Activated T-cell treated with anti-CD3 and anti-CD28 coated beads, Interleukin-2, amount 50 U/mL, for 48 hours (primary cell): ENCODE measurements at places on chromosomes 5 and 9.

DNA sequence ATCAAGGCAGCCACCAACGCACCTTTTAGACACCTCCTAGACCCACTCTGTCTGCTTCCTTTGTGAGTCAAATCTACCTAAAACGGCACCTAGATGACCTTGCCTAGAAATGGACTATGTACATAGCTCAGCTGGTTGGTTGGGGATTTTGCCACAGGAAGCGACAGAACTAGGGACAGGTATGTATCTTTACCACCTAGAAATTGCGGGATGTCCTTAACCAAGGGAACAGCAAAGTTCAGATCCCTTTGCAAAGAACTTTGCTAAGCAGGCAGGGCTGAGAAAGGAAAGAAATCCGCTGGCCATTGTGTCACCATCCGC is 2.0 kb upstream of the ENC1 start:
- no peak for DNase-seq

- no peak for DNase-seq
Measured at GRCh38 chr9:109893241-109893640, 113.2 kb downstream of the PALM2AKAP2 start.

DNA sequence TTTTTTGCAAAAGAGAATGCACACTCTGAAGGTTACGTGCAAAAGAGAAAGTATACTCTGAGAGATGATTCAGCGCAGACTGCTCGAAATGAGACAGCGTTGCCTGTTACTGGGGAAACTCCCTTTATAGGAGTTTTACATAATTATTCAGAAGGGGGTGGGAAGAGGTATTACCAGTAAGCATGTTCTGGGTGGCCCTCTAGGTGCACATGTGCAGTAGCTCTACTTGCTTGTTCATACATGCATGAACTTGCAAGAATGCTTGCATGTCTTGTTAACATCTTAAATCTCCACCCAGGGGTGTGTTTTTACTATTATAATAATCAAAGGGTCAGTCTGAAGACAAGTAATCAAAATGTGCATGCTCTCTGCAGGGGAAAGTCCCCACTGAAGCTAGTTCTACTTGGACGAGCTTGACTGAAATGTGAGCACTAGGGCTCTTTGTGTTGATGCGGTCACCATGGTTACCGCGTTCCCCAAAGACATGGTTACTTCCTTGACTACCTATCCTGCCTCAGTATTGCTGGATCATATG is 75.5 kb downstream of the SGCD start:
- peak; percentile 44 for DNase-seq

DNA sequence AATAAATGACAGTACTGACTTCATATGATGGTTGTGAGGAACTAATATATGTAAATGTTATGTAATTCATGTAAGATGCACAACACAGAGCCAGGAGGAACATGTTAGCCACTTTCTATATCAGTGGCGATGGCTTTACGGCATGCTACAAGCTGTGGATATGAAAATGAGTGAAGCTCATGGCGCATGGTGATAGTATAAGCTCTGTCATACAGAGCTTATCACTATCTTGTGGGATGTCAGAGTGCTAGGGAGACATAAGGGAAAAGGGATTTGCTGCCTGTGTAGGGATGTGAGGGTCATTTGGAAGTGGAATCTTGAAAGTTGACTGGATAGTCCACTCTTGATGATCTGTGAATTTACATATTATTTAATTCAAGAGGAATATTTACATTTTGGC is 13.6 kb downstream of the CPEB4 start:
- no peak for DNase-seq

DNA sequence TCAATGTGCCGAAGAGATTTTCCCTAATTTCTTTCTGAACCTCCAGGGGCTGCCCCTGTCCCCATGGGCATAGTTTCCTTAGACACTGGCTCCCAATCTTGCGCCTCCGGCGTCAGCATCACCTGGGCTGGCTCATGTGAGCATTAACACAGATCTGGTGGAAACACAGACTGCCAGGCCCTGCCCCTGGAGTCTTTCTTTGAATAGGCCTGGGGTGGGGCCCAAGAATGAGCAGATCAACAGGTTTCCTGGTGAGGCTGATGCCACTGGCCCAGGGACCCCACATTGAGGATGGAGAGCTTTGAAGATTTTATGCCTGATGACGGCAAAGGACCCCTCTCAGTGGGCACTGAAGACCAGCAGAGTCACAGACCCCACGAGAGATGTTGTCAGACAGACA is 60.8 kb downstream of the ANKRD33B start:
- no peak for DNase-seq

- no peak for DNase-seq
Measured at GRCh38 chr5:29777373-29777772, 1416.1 kb upstream of the CDH6 start.

- peak; percentile 39 for DNase-seq
Measured at GRCh38 chr9:81686614-81687520, 2.5 kb downstream of the TLE1 start.

DNA sequence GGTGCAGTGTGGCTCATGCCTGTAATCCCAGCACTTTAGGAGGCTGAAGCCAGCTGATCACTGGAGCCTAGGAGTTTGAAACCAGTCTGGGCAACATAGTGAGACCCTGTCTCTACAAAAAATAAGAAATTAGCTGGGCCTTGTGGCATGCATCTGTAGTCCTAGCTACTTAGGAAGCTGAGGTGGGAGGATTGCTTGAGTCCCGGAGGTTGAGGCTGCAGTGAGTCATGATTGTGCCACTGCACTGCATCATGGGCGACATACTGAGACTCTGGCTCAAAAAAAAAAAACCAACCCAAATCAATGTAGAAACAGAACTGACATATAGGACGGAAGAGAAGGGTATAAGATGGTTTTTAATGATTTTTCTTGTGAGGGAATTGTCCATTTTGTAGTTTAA is 27.7 kb downstream of the G3BP1 start:
- no peak for DNase-seq

- DNase-seq: no peak
Measured at GRCh38 chr5:102802708-102803458, 47.8 kb downstream of the PAM start.

DNA sequence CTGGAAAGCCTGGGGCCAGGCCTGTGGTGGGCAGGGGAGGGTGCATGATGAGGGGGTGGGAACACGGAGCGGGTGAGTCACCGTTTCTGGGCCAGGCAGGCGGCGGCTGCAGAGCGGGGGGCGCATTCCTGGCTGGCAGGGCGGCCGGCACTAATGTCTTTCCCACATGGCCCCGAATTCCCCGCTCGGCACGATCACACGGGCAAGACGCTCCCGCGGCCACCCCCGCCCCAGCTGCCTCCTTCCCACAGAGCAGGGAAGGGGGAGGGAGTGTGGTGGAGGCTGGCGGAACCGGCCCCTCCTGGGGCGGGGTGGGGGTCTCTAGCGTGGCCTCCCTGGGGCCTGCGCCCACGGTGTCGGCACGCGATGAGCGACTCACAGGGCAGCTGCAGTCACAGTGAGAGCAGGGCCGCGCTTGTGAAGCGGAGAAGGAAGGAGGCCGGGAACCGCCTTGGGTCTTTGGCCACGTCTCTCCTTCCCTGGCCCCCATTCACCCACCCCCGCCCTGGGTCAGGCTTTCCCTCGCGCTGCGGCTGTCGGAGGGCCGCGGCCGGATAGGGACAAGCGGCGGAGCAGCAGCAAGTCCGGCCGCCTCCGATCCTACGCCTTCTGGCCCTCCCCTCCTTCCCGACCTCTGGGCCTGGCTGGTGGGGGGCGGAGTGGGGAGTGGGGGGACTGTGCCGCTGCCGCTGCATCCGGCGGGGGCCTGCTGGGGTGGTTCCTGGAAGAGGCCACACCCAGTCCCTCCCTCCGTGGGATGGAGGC is 48.9 kb downstream of the CXXC5 start:
- peak; percentile 42 for DNase-seq

- DNase-seq: no peak
Measured at GRCh38 chr9:38336341-38336740, 56.2 kb upstream of the ALDH1B1 start.

DNA sequence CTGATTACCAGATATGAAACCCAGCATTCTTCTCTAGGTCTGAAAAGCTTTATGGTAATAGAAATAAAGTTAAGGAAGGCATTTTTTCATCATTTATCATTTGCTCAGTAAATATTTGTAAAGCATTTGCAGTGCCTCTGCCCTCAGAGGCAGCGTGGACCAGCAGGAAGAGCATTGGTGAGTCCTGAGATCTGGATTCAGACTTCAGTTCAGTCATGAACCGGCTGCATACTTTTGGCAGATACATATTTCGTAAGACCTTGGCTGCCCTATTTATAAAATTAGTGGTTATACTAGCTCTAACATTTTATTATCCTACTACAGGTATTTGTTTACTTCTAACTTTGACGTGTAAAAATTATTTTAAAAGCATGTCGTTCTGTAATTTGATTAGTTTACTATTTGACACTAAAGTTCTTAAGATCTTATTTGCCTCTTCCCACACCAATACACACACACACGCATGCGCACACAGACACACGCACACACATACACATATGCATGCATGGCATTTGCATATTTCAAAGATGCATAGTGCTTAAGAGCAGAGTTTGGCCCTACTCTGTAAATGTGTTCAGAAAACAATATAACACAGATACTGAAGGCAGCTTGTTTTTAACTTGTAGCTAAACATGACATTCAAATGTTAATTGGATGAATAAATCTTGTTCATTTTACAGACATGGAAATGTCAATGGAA is 101.9 kb downstream of the RPS23 start:
- no peak for DNase-seq

GRCh38 chr9:105055917-105056316 is 128.0 kb upstream of the ABCA1 start:
- DNase-seq: no peak

GRCh38 chr9:112301420-112301819 is 32.0 kb downstream of the PTBP3 start:
- no peak for DNase-seq

- no peak for DNase-seq
Measured at GRCh38 chr5:142685418-142686209, at the start of gene FGF1. Gene FGF1, minus strand, starts transcription at chr5:142686090. Its CDS starts 71,963 bp downstream, at chr5:142614127.

DNA sequence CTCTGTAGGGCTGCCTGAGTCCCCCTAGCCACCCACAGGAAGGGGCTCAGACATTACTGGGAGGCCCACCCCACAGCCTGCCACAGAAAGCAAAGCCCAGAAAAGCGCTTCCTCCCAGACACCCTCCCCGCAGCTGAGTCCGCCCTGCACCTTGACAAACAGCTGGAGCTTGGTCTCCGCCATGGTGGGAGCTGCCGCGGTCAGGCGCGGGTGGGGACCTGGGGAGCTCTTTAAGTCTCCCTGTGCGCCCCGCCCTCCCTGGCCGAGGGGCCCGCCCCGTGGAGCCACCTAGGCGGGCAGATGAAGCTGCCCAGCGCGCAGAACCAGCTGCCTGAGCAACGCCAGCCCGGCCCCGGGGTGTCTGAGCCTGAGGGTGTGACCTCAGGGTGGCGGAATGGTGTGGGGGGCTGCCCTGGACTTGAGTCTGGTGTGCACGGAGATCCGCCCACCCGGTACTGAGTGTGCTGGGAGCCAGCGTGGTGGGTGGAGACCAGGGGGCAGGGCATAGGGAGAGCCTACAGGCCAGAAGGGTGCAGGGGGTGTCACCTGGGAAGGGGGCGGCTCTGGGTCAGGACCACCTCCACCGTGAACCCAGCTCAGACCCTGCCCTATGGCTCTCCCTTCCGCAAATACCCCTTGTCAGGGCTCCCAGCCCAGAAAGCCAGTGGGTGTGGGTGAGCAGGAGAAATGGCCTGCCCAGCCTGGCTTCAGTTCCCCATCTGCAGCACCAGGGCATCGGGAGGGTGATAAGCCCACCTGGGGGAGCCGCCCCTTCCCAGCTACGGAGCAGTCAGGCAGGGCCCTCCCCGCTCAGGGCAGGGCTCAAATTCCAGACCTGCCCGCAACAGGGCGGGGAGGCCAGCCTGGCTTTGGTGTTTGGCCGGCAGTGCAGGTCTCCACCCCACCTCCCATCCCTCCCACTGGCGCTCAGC is at the start of gene CLIC3:
TSS of gene CLIC3 (minus strand) at position 208 of the 932 bp plus-strand sequence. CDS start at position 183, 25 bp downstream.
- peak; percentile 47 for DNase-seq
